IPS DF 6.9 (cell line): ENCODE measurements at places on chromosomes 2 and 18.

GRCh38 chr2:9768388-9768787, 74.9 kb upstream of the TAF1B start:
- DNase-seq, result no peak

GRCh38 chr2:18435426-18436037, 124.9 kb downstream of the RDH14 start:
- DNase-seq, result peak; percentile 37

DNA sequence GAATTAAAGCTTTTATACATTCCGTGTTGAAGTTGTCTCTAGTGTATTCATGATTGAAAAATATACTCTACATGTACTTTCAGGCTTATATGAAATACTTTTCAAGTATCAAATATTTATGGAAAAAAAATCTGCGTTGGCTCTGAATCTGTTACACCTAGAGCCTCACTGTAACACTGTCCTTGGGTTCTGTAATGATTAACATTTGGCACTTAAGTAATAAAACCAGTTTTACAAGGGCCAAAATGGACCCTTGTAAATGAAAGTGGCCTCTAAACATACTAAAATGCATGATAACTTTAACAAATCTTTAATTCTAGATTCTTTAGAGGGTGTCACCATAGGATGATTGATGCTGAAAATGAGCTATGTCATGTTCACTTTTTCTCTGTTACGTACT, 162.8 kb downstream of the PTPRM start:
- DNase-seq, result no peak

GRCh38 chr2:108324531-108325255, 36.0 kb downstream of the SULT1C2 start:
- no peak for DNase-seq

DNA sequence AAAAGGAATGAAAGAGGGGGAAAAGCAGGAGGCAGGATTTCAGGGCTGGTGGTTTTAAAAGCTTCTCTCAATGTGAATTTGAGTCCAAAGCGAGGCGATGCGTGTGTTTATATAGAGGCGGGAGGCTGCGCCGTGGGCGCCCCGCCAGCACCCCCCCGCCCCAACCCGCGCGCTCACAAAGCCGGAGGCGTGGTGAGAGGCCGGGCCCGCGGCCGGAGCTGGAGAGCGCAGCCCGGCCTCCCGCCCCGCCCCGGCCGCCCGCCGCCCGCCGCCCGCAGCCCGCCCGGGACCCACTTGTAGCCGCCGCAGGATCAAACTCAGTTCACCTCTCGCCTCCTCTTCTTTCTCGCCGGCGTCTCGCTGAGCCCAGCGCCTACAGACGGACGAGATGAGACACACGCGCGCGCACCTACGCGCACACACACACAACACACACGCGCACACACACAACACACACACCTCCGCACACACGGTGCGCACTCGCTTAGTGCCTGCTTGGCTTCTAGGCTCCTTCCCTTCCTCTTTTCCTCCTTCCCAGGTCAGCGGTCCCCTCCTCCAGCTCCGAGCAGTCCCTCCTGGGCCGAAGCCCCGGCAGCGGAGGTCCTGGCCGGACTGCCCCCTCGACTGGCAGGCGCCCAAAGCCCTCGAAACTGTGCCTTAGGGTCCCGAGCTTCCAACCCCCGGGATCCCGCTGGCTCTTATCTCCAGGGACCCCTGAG, 1.3 kb upstream of the CYP26B1 start:
- DNase-seq, result no peak

DNA sequence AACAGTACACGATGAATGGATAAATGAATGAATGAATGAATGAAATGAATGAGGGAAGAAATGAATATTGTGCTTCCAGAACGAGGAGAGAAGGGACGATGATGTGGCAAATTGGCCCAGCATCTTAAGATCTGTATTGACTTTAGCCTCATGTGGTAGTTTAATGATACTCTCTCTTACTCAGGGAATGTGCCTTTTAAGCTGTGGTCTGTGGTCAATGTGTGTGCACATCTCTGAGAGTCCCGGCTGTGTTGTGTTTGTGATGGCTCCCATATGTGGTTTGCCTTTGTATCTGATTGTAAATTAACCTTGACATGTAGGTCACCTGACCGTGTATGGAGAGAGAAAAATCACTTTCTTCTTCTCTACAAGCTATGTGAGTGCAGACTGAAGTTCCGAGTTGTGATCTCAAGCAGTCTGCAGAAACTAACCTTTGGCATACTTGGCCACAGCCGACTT, 91.2 kb downstream of the NEDD4L start:
- no peak for DNase-seq

GRCh38 chr2:138060301-138060635, 96.0 kb downstream of the HNMT start:
- no peak for DNase-seq

DNA sequence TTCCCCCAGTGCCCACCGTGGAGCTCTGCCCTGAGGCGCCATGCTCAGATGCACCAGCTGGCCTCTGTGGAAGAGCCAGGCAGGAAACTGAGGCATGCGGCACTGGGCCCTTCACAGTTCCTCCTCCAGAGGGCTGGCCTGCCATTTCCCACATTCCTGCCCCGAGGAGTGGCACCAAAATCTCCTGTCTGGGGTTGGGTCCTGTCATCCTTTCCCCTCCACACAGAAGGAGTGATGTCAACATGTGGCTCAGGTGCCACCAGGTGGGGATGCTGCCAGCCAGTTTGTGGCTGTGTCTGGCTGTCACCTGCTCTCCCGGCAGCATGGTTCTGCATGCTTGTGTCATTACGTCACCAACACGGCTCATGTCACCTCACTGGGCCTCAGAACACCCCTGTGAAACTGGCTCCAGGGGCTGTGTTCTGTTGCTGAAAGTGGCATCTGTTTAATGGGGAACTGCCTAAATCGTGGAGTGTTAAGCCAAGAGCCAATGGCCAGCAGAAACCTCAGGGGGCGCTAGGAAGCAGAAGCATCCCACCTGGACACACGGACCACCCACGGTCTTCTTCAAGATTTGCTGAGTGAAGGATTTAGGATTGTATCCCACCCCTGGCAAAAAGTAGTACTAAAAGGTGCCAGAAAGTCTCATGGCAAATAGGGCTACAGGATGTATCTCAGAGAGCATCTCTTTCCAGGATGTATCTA, 51.3 kb downstream of the ZAP70 start:
- no peak for DNase-seq

DNA sequence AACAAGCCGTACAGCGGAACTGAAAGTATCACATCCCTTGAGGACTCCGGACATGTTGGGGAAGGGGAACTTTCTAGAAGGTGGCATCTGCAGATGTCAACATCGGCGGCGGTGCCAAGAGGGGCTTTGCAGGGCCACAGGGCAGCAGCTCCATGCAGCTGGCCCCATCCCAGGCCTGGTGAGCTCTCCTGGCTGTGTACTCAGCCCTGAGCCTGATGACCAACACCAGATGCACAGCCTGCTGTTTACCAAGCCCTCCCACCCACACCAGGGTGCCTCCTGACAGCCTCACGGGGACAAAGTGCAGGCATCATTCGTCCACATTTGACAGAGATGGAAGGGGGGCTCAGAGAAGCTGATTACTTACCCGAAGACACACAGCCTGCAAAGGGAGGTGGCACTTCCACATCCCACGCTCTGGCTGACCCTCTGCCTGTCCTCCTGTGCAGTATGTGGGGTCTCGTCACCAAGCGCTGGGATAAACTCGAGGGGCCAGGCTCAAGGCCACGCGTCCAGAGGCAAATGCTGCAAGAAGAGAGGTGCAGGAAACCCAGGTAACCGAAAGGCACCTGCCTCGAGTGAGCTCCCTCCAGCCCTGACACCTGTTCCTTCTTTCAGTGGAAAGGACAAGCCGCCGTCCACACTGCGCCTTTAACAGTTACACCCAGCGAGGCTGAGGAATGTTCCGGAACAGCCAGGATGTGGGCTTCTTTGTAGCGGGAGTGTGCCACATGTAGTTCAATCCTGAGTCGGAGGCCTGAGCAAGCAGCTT, 69.0 kb upstream of the ASAP2 start:
- no peak for DNase-seq
